A549 treated with DMSO at 1 μM for 4 hours (cell line): ENCODE measurements at places on chromosomes 3 and 15. TPM values are rescaled to one million over a fixed set of nuclear protein-coding genes. Genes with fewer than 3 reads are reported as not detected.

Gene FGD5
- total RNA-seq = 0.05 to 0.15 TPM (median 0.09 TPM) in 4 of 5 replicates, not detected in the other

Gene GOLGA6D
- 0.11 to 0.12 TPM in 2 of 5 replicates, not detected in the others for total RNA-seq

Gene RLBP1
- total RNA-seq = not detected in 5 replicates

Gene BFSP2
- not detected in 5 replicates for total RNA-seq

Gene FAM174B
- 6.9 to 8.5 TPM (median 7.5 TPM) in 5 replicates for total RNA-seq
